ENCODE measurements at places on chromosomes 7 and 10. TPM values are rescaled to one million over a fixed set of nuclear protein-coding genes. Genes with fewer than 3 reads are reported as not detected.

Gene SPDYE2B
- polyA plus RNA-seq, result not detected

Gene COX15
- polyA plus RNA-seq, result 28.5 TPM

Gene MARCHF5
- 62.2 TPM for polyA plus RNA-seq

Gene MNX1
- 1.4 TPM for polyA plus RNA-seq

Measured in hepatocyte (in vitro differentiated cells).